ENCODE measurements at places on chromosomes 13 and 19.

DNA sequence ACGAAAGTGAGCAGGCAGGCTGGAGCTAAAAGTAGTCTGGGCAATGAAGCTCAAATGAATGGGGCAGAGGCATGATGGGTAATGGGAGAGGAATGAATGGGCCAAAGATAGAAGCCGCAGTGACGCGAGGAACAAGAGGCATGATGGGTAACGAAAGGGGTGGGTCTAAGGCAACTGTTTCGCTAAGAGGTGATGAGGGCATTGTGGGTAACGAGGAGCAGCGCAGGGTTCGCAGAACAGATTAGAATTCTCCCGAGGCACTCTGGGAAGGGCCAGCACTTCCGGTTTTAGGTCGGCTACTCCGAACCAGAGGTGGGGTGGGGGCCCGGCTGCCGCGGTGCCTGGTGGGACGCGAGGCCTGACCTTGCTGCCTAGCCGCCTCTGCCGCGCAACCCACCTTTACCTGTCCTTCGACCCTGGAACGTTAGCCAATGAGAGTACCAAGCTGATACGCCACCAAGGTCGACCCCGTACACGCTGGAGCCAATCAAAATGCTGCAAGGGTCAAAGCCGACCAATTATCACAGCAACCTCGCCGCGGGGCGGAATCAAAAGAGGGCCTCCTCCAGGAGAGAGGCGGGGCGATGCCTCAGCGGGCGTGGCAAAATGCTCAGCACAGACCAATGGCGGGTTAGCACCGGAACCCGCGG lies 563 bp upstream of the TOMM40 start:
- no peak for DNase-seq

GRCh38 chr13:47159853-47160550 lies 263.1 kb upstream of the HTR2A start:
- DNase-seq = no peak

GRCh38 chr13:63625869-63626268 lies 2210.2 kb upstream of the PCDH20 start:
- DNase-seq = no peak

DNA sequence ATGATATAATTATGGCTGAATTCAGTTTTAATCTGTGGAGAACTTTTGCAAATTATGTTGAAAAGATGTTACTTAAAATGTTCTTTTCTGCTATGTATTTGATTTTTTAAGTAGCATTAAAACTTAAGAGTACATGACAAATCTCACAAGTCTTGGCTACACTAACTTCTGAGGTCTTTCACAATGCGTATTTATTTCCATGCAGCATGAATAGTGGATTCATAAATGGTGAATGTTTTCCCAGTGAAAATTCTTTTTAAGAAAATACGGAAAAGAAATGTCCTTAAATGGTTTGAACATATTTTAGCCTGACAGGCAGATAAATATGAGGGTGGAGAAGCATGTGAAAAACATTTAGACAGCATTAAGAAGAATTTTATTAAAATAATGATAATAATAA lies 30.2 kb downstream of the GARRE1 start:
- DNase-seq = no peak

DNA sequence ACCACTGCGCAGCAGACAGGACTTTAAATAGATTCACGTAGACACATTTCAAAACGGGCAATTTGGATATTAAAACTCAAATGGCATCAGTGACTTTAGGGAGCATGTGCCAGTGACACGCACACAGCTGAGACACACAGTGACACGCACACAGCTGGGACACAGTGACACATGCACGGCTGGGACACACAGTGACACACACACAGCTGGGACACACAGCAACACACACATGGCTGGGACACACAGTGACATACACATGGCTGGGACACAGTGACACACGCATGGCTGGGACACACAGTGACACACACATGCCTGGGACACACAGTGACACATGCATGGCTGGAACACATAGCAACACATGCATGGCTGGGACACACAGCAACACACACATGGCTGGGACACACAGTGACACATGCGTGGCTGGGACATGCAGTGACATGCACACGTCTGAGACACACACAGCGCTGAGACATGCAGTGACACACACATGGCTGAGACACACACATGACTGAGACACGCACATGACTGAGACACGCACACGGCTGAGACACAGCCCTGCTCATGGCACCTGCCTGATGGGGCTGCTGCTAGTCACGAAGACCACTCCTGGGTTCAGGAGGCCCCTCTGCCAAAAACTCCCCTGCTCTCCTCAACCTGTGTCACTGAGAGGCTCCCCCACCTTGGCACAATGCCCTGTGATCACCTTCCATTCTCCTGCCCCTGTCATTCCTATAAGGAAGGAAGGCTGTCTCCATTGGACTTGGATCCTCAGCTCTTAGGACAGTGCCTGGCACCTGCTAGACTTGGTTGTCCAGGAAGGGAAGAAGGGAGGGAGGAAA lies 52.5 kb downstream of the SOX1 start:
- DNase-seq = no peak

DNA sequence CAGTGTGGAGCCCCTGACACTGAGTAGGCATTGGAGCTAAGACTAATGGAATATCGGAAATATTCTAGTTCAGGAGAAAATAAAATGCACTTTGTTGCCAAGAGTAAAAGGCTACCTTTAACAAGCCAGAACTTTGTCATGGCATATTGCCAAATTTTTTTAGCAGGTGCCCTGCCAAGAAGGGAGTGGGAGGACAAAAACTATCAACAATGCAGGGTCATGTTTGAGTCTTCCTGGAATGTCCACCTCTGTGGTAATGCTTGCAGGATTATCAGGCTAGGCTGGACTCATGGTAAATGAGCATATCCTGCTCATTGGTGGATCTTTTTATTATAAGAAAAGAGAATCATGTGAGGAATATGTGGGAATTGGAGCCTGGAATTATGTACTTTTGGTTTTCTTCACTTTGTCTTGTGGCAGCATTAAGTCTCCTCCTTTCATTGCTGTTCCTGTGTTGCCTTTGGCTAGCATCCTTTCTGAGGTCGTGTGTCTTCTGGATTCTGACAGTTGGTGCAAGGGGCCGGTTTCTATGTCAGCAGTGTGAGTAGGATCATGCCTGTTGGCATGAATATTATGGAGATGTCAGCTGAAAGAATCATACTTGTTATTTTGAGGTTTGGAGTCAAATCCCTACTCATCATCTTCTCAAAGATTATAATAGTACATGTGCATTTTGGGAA lies 122.9 kb upstream of the SPRY2 start:
- no peak for DNase-seq

GRCh38 chr19:11538232-11539036 lies at the start of gene CNN1:
CNN1 (plus strand) TSS chr19:11538851; CDS start chr19:11538928, 77 bp downstream.
- no peak for DNase-seq

- no peak for DNase-seq
Observed at GRCh38 chr13:29901710-29902631, 51.6 kb upstream of the UBL3 start.

DNA sequence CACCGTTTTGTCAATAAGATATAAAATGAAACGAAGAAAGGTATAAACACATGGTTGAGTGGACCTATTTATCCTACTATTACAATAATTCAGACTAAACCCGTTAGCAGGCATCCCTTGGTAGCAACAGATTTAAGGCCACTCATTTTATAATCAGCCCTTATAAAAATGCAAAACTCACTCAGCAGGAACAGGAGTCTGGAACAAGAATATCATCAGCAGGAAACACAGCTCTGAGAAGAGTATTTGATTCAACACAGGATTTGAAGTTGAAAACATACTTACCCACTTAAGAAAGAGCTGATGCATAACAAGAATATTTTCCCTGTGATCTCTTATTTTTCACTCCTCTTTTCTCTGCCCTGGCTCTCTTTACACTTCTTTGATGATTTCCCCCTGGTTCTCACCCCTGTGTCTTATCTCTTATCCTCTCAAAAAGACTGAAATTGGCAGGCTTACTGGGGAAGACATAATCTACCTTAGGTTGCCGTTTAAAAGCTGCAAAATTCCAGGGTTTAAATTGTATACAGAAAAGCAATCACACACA lies 1722.7 kb downstream of the SLITRK5 start:
- DNase-seq = no peak

DNA sequence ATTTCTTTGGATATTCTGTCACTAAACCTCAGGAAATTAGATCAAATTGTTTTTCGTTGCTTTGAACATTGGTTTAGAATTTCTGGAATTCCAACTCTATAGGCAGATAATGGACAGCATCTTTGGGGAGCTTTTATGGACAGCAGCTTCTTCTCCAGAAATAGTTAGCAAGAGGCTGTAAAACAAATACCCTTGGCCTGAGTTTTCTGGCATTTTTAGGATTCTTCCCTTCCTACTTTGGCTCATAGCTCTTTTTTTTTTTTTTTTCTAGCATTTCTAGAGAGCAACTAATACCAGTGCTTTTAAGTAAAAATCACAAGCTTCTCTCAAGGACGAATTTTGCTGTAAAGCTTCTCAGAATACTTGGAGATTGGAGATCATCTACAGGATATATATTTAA lies 169.8 kb upstream of the SPRY2 start:
- no peak for DNase-seq

DNA sequence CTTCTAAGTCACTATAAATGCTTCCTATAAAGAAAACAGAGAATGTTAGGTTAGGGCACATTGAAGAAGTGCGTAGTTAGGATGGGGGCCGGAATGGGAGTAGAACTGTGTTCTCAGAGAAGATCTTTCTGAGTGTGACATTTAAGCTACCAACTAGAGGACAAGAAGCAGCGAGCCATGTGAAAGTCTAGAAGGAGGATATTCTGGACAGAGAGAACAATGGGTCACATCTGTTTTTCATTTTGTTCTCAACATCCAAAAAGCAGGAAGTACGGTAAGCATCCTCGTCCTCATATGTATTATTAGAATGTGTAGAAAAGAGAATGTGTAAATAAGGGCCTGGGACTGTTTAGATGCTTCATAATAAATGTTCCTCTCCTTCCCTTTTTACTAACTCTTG lies 44.5 kb upstream of the PARP4 start:
- DNase-seq = no peak

DNA sequence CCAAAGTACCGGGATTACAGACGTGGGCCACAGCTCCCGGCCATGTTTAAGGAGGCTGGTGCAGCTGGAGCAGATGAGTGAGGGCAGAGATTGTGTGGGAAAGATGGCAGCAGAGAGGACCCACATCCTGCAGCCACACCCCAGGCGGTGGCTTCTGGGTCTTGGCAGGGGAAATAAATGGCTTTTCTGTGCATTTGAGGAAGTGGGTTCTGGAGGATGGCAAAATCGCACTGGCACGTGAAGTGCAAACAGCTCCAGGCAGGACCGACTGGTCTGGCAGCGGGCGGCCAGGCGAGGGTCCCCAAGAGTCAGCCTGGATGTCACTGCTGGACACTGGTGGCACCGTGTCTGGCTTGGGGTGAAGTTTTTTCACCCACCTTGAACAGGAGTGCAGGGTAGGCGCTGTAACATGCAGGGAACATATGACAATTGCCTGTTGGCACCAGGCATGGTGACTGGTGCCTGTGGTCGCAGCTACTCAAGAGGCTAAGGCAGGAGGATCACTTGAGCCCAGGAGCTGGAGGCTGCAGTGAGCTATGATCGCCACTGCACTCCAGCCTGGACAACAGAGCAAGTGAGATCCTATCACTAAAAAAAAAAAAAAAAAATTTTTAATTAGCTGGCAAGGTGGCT lies 8.4 kb downstream of the B3GNT3 start:
- DNase-seq = no peak

- DNase-seq = no peak
Observed at GRCh38 chr19:12695997-12696365, 450 bp downstream of the FBXW9 start.

DNA sequence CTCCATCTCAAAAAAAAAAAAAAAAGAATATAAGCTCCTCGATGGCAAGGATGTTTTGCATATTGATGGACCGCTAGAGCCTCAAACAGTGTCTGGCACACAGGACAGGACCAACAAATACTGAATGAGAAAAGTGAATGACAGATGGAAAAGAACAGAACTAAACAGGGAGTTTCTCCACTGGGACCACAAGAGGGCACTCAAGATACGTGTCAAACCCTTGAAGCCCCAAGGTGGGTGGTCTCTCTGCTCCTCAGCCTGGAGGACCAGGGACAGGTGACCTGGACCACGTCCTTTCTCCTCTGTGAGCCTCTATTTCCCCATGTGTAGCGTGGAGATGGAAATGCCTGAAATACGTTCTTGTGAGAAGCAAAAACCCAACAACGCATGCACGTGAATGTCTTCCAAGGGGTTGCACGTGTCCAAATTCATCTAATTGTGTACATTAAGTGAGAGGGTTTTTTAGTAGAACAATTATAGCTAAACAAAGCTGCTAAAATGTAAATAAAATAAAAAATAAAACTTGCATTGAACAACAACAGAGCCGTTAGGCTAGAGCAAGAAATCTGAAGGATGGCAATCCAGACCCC lies 5.7 kb upstream of the CDC42EP5 start:
- DNase-seq = no peak

GRCh38 chr19:48203222-48203793 lies 32.8 kb downstream of the ZSWIM9 start:
- no peak for DNase-seq

All from T follicular helper cell (primary cell).